Left colon (tissue), 2 donors: ENCODE measurements at places on chromosomes 5 and 9.

- DNase-seq = no peak
Observed at GRCh38 chr5:81147886-81148571, 85.1 kb upstream of the CKMT2 start.

GRCh38 chr5:135557076-135557838 is 21.5 kb upstream of the NEUROG1 start:
- no peak for DNase-seq

DNA sequence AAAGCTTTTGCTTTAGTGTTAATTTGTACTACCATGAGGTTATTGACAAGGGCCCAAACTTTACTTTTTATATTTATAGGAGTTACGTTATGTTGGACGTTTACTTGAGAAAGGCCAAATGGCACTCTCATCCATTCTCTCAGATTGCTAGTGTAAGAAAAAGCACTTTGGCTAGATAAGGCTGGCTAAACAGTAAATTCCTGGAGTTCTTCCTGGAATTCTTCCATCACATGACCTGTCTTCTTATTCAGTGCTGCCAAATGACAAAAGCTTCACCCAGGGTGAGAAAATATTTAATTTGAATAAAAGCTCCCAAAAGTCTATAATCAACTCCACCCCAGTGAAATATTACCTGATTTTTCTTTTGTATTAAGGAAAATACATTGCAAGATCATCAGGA is 1568.9 kb upstream of the ACO1 start:
- DNase-seq = no peak

DNA sequence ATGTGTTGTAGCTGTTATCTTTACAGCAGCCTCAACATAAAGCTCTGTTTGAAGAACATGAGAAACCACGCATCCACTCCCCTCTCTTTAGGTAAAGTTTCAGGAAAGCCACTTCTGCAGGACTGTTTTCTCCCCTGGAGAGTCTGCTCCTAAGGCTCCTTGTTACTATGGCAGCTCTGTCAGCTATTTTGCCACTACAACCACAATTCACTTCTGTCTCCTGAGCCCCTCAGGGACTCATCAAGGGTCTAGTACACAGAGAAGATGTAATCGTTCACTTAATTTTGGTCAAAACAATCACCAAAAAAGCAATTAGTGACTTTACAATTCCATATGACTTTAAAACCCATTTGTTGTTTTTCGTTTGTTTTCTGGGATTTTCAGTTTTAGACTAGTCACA is 157.7 kb downstream of the FBN2 start:
- DNase-seq = no peak

- DNase-seq = no peak
Observed at GRCh38 chr5:1108865-1109174, 3.0 kb downstream of the SLC12A7 start.

DNA sequence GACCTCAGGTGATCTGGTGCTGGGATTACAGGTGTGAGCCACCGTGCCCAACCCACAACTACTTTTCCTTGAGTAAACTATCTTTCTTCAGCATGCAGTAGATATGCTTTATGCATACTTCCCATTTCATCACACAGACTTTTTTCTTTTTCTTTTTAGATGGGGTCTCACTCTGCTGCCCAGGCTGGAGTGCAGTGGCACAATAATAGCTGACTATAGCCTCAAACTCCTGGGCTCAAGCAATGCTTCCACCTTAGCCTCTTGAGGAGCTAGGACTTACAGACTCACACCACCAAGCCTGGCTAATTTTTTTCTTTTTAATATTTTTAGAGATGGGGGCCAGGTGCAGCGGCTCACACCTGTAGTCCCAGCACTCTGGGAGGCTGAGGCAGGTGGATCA is 22.8 kb downstream of the PPP6C start:
- DNase-seq = no peak

- DNase-seq = no peak
Observed at GRCh38 chr5:151251001-151251551, 1.9 kb upstream of the GM2A start.
